ENCODE measurements at places on chromosomes 12 and 14.

DNA sequence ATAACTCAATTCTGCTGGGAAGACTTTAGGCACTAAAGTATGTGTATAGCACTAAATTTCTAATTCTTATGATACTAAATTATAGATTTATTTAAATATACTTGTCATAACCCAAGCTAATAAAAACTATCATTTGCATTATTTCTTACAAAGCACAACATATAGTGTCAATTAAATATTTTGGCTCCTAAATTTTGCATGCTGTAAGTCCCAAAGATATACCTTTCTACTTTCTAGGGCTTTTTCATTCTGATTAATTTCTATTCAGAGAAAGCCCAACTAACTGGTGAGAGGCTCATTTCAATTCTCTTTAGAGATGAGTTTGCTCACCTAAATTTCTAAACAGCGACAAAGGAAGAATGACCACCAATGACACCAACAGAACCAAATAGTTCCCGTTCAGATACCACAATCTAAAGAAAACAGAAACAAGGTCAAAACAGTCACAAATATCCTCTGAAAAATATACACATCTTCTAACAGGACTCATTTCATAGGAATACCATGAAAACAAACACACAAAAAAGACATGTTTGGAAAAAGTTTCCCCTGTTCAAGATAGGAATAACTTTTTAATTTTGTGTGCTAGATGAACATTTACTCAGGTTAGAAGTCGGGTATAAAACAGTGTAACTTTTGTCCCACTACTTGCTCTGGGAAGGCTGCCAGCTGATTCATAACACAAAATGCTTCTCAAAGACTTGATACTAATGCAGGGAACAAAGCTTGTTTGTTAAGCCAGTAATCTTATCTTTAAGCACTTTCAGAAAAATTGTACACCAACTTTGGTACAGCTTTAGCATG is 7.6 kb downstream of the SLC38A2 start:
- DNase-seq, result no peak

GRCh38 chr14:75880512-75880911 is 101.3 kb downstream of the TGFB3 start:
- DNase-seq, result no peak

GRCh38 chr14:56666294-56666693 is 86.7 kb downstream of the TMEM260 start:
- DNase-seq, result no peak

DNA sequence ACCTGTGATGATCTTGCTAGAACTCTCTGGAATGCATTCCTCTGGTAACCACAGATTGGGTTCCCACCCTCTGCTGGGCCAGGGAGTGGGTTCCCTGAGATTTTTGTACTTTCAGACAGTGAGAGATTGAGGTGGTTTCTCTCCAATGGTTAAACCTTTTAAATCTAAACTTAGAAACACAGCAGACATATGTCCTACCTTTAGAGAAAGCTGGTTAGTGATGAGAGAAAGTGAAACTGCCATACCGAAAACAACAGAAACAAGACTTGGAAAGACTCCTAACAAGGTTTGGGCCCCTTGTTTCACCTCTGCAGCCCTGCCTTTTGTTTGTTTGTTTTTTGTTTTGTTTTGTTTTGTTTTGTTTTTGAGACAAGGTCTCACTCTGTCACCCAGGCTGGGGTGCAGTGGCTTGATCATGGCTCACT is 9.7 kb upstream of the SGPP1 start:
- no peak for DNase-seq

DNA sequence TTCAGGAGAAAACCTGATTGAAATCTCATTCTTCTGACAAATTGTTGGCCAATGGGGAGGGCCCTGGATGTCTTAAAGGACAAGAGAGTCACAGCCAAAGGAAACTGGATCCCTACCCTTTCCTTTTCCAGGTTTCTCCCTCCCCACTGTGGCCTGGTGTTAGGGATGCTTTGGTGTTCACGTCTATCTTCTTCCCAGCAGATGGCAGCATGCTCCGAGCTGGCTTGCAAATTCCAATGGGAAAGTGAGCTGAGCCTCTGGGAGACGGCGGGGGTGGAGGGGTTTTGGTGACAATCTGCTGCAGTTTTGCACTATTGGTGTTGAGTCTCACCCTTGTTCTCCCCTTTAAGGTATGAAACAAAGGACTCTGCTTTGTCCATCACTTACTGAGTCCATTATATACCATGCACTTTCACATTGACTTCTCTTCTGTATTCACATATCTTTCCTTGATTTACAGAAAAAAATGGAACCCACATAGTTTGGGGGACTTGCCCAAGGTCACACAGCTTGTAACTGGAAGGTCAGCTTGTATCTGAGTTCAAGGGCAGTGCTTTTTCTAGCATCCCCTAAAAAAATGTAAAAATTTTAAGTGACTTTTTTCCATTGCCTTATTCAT is 39.3 kb downstream of the CCDC177 start:
- no peak for DNase-seq

GRCh38 chr12:111581434-111582132 is 17.5 kb downstream of the ATXN2 start:
- DNase-seq, result no peak

DNA sequence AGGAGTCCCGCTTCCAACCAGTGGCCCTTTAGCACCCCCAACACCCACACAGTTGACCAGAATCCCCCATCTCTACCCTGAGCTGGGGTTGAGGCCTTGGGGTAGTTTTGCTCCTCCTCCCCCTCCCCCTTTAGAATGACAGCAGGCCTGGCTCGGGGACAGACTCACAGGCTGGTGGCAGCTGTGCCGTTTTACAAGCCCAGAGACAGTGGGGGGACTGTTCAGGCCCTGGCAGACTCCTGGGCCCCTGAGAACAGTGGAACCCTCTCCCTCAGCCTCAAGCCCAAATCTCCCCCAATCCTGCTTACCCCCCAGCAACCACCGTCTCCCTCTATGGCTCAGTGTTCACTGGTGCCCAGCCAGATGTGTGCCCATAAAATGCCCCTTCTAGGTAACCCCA is 10.1 kb downstream of the TMEM119 start:
- DNase-seq, result no peak

DNA sequence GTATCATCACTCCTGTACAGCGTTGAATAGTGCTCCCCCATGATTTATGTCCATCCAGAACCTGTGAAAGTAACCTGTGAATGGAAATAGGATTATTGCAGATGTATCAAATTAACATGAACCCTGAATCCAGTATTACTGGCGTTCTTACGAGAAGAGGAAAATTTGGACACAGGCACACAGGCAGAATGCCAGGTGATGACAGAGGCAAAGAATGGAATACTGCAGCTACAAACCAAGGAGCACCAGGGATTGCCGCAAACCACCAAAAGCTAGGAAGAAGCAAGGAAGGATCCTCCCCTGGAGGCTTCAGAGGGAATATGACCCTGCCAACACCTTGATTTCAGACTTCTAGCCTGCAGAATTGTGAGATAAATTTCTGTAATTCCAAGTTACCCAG is 113.5 kb upstream of the EGLN3 start:
- DNase-seq, result no peak

GRCh38 chr12:6273205-6273540 is 37.3 kb upstream of the PLEKHG6 start:
- no peak for DNase-seq

- DNase-seq, result no peak
Measured at GRCh38 chr14:79056879-79057278, 886.7 kb downstream of the NRXN3 start.

DNA sequence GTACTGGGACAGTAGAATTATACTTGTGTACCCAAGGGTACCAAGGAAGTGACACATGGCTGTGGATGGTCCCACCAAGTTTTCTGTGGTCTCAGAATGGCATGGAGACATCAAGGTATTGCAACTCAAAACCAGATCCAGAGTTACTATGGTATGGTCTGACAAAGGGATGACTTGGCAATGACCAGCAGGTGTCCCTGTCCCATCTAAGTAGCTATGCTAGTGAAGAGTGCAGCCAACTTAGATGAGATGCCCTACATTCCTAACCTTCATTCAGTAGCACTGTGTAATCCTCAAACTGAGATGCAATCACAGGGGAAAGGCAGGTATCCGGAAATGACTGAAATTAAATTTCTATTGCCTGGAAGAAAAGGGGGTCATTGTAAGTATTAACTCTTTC is 188.7 kb upstream of the TMEM260 start:
- DNase-seq, result no peak

- no peak for DNase-seq
Measured at GRCh38 chr12:58640314-58640713, 280.0 kb downstream of the LRIG3 start.

Data from effector memory CD8-positive, alpha-beta T cell (primary cell).